Hematopoietic multipotent progenitor cell treated with erythropoietin and hydrocortisone succinate and interleukin-3 and kit ligand, for 15 days (in vitro differentiated cells): ENCODE measurements at places on chromosomes 11 and 22.

DNA sequence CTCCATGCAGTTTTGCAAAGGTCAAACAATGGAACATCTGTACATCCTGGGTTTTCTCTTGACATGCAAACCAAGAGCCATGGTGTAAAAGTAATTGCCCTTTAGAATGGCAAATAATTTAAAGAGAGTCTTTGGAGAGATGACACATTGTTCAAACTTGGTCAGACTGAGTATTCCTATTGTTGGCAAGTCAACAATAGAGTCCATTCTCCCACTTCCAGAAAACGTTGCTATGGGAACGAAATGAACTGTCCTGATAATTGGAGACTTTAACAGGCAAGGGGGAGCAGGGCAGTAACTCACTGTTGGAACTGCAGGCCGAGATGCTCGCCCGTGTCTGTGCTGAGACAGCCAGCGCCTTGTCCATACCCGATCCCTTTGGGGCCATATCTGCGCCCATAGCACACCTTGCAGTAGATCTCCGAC lies 13.9 kb downstream of the CSRP3 start:
- no peak for DNase-seq

DNA sequence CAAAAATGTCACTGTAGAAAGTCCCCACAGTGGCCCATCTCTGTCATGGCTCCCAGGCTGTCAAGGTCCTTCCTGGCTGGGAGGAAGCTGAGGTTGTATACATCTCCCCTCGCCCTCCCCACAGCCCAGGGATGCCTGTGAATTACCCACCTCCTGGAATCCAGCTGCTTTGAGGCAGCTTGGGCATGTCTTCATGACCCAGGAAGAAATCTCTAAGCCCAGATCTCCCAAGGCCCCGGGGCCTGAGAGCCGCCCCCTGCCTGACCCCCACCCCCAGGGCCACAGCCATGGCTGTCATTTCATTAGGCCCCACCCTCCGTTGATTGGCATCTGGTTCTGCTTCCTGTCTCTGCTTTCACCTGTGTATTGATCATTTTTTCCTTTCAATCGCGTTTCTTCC lies 207.5 kb downstream of the TBC1D22A start:
- no peak for DNase-seq

GRCh38 chr11:62536301-62536957 lies 10.2 kb downstream of the AHNAK start:
- no peak for DNase-seq

- DNase-seq, result no peak
These were observed 164.7 kb upstream of the GUCY1A2 start for GRCh38 chr11:107182978-107183377.

GRCh38 chr11:36002196-36002595 lies 58.3 kb downstream of the LDLRAD3 start:
- DNase-seq, result no peak

DNA sequence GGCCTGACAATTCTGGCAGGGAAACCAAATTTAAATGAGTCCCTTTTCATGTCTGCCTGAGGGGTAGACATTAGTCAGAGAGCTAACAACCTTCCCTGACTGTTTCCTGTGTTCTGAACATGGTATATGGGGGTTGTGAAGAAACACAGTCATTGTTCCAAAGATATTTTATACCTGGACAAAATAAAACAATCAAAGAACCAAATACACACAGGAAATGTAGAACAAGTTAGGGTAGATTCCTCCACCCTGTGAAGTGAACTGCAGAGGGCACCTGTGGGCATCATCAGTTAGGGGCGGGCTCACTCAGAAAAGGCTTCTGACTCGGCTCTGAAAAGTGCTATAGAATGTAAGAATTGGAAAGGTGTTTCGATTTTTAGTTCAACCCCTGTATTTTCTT lies 231.9 kb upstream of the CADM1 start:
- DNase-seq, result no peak
